ENCODE measurements at places on chromosomes 7 and 10. TPM values are rescaled to one million over a fixed set of nuclear protein-coding genes. Genes with fewer than 3 reads are reported as not detected.

SFTPD gene
- not detected for total RNA-seq

- no peaks in the 10 kb centered on the region for H3K36me3 ChIP-seq
- no peak for DNase-seq
- H3K4me1 ChIP-seq: peaks cover 1% of the 10 kb centered on the region
- H3K4me3 ChIP-seq: no peak overlapping the region
These were observed 92.5 kb upstream of the AHR start for GRCh38 chr7:17205910-17206309.

GRCh38 chr10:33982995-33983394, 648.5 kb upstream of the NRP1 start:
- peaks cover 3% of the 10 kb centered on the region for H3K27me3 ChIP-seq
- H3K4me1 ChIP-seq: no peaks in the 10 kb centered on the region
- H3K27ac ChIP-seq: no peak overlapping the region
- no peak overlapping the region for H3K4me3 ChIP-seq
- H3K36me3 ChIP-seq: no peaks in the 10 kb centered on the region

DNA sequence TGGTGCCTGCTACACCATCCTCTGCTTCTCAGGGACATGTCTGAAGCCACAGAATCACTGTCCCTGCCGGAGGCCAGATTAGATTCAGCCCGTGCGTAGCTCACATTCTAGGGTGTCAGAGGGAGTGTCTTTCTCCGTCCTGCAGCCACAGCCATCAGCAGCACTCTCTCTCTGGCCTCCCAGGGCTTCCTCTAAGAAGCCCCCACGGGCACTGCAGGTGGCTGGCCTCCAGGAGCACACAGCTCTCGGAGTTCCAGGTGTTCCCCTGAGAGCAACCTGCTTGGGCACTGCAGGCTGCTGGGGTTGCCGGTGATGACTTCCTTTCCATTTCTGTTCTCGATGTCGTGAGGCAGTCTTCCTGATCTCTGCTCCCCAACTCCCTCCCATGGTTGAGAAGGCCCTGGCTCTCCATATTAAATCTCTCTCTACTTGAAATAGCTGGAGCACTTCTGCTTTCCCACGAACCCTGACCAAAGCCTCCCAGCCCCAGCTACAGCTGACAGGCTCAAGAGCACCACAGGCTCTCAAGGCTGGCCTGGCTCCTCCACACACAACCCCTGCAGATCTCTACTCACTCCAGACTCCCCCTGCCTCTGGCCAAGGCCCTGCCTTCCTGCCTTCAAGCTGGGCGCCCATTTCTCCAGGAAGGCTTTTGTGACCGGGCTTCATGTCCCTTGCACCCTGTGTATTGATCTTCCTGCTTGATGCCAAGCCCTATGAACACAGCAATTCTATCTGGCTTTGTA, 49.0 kb upstream of the TMEM72 start:
- H3K4me1 ChIP-seq: peaks cover 10% of the 10 kb centered on the region
- no peaks in the 10 kb centered on the region for H3K36me3 ChIP-seq
- no peak for DNase-seq
- H3K27me3 ChIP-seq: peaks cover 37% of the 10 kb centered on the region

DNA sequence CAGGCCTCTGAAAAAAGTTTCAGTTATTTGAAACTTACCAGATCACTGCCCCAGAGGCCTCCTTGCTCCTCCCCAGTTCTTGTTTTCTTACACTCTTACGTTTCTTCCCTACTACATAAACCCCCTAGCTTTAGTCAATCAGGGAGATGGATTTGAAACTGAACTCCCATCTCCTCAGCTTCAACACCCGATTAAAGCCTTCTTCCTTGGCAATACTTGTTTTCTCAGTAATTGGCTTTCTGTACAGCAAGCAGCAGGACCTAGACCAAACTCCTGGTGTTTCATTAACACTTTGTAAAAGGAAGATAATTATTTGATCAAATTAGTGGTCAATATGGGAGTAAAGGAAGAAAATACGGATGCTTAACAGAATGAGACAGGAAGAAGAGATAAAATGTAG, 870.4 kb downstream of the PCDH15 start:
- no peak for DNase-seq
- H3K27me3 ChIP-seq: no peaks in the 10 kb centered on the region
- no peak overlapping the region for H3K27ac ChIP-seq
- no peaks in the 10 kb centered on the region for H3K36me3 ChIP-seq

DNA sequence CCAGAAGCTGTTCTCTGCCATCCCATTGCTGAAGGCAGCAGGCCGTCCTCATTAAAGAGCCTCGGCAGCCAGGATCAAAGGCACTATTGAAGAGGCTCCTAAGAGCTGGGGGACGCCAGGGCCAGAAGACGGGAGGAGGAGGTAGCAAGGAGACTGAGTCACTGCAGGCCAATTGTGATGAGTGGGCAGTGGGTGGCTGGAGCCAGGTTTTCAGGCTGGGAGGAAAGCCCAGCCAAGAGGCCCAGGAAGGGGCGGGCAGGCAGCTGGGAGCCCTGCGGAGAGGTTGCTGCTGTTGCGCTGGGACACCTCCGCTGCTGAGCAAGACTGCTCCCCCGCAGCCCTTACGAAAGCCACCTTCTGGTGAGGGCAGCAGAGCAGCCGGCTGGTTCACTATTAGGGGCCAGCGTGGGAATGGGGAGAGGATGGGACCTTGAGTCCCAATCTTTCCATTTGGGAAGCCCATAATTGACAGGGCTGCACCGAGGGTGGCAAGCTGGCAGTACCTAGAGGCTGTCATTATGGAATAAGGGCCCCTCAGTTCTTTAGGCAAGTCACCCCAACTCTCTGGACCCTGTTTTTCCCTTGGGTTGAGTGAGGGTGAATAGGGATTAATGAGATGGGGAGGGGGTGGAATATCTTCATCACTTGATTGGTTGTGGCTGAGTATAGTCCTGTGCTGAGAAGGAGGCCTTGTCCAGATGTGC, 48.4 kb downstream of the UNC5B start:
- H3K36me3 ChIP-seq: no peaks in the 10 kb centered on the region
- H3K4me1 ChIP-seq: no peaks in the 10 kb centered on the region
- DNase-seq: no peak
- no peak overlapping the region for H3K27ac ChIP-seq
- peaks cover 5% of the 10 kb centered on the region for H3K27me3 ChIP-seq

DNA sequence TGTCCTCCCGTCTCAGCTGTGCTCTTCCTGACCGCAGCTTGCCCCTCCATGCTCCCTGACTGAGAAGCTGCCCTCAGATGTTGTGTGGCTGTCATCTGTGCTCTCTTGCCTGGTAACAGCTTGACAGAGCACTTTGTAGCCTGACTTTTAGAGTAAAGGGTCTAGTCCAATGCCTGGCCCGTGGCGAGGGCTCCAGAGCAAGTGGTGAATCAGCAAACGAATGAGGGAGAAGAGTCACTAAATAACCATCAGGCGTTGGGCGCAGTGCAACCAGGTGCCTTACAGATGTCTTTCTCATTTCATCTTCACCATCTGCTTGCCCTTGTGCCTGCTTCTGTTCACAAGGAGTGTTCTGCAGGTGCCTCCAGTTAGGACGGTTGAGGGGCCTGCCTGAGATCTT, 45.6 kb downstream of the MKI67 start:
- peaks cover 35% of the 10 kb centered on the region for H3K36me3 ChIP-seq
- no peak overlapping the region for H3K4me3 ChIP-seq
- no peak overlapping the region for H3K27ac ChIP-seq
- peaks cover 2% of the 10 kb centered on the region for H3K4me1 ChIP-seq

DNA sequence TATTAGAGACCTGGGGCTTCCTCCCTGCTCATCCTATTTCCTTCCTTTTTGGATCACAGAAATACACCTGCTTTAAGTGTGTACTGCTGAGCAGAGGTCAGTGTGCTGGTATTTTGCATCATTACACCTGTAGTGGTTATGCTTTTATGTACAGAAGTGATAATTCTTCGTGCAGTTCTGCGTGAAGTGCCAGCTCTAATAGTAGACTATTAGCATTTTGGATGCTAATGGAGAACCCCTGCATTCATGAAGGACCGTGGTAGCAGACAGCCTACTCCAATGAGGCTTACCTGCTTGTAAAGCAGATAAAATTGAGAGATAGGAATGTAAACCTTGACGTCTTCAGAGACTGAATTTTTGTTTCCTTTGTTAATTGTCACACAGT, 114.3 kb downstream of the CDK14 start:
- H3K36me3 ChIP-seq: no peaks in the 10 kb centered on the region
- no peaks in the 10 kb centered on the region for H3K4me1 ChIP-seq
- no peaks in the 10 kb centered on the region for H3K27me3 ChIP-seq
- DNase-seq: no peak
- no peak overlapping the region for H3K4me3 ChIP-seq
- H3K27ac ChIP-seq: no peak overlapping the region

GPR26 gene
- total RNA-seq: not detected

DNA sequence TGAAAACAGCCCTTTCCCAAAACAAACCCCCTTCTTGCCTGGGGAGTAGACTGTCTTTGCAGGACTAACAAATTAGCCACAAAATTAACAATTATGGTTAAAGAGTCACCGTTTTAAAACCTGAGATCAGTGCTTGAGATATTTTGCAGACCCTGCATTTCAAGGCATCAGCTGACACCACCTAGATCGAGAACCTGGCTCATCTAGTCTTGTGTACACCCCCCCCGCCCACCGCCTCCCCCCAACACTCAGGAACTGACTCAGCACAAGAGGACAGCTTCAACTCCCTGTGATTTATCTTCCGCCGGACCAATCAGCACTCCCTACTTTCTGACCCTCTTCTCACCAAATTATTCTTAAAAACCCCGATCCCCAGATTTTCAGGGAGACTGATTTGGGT, 737.1 kb downstream of the PHTF2 start:
- H3K27ac ChIP-seq: no peak overlapping the region
- no peak for DNase-seq
- no peak overlapping the region for H3K4me3 ChIP-seq
- H3K36me3 ChIP-seq: no peaks in the 10 kb centered on the region
- no peaks in the 10 kb centered on the region for H3K27me3 ChIP-seq
- no peaks in the 10 kb centered on the region for H3K4me1 ChIP-seq

DNA sequence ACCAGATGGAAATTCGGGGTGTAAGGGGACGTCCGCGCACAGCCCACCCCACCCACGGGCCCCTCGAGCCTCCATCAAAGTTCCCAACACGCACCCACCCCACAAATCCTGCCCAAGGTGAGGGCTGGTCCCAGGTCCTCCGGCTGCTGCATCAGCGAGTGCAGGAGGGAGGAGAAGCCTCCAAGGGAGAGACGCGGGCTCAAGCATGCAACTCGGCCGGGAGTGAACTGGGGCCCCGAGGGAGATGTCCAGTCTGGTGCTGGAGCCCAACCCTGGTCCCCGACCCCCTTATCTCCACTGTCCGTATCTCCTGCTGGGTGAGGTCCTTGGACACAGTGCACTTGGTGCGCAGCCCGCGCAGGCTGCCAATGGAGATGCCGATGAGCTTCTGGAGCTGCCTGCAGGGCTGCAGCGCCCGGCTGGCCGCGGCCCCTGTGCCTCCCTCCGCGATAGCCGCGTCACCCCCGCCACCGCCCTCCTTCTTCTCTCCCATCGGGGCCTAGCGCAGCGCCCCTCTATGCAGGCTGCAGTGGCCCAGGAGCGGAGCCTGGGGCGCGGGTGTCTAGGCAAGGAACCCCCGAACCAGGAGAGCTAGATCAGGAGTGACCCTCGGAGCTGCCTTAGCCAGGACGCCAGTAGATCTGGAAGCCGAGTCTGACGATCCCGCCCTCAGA, 489.2 kb downstream of the ZNF33B start:
- H3K4me3 ChIP-seq: no peak overlapping the region
- no peak overlapping the region for H3K27ac ChIP-seq
- H3K4me1 ChIP-seq: no peaks in the 10 kb centered on the region
- no peak for DNase-seq
- H3K27me3 ChIP-seq: no peaks in the 10 kb centered on the region

DNA sequence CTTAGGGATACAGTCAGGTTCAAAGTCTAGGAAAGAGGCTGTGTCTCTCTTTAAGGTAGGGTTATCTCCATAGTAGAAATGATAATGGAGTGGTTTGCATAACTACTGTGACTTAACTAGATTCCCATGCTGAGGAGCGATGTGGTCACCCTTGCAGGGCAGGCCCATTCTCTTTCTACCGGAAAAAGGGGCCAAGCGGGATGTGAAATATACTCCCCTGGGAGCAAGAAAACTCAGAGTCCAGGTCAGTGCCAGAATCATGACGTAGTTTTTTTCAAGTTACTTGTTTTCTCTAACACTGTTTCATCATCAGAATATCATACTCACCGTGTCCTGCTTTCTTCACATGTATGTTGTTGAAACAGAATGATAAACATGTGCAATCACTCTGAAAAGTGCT, 649.0 kb upstream of the ANKRD30A start:
- no peak for DNase-seq
- H3K4me1 ChIP-seq: no peaks in the 10 kb centered on the region
- no peak overlapping the region for H3K27ac ChIP-seq

GRCh38 chr10:49300140-49300974, 1.4 kb downstream of the C10orf71 start:
- DNase-seq: no peak
- no peak overlapping the region for H3K4me3 ChIP-seq
- no peak overlapping the region for H3K27ac ChIP-seq
- H3K36me3 ChIP-seq: no peaks in the 10 kb centered on the region
- H3K4me1 ChIP-seq: peaks cover 5% of the 10 kb centered on the region

- H3K4me1 ChIP-seq: no peaks in the 10 kb centered on the region
- DNase-seq: no peak
- H3K36me3 ChIP-seq: no peaks in the 10 kb centered on the region
- no peak overlapping the region for H3K27ac ChIP-seq
- no peak overlapping the region for H3K4me3 ChIP-seq
These were observed 66.0 kb downstream of the CNNM2 start for GRCh38 chr10:102984086-102984485.

DNA sequence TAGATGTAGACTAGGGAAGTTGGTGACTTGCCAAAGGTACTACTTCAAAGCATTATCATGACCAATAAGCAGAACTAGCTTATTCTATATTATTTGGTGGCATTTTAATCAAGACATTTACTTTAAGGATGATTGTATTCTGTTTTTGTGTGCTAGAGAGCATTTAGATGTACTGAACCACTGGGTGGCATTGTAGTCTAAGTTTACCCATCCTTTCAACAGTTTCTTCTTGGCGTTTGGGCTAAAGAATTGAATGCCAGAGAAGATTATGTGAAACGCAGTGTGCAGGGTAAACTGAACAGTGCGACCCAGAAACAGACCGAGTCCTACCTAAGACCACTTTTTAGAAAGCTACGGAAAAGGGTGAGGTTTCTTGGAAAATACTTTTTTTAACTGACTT, 26.8 kb downstream of the PRPF18 start:
- H3K4me1 ChIP-seq: no peaks in the 10 kb centered on the region
- no peak overlapping the region for H3K4me3 ChIP-seq
- no peaks in the 10 kb centered on the region for H3K27me3 ChIP-seq
- DNase-seq: no peak
- peaks cover 39% of the 10 kb centered on the region for H3K36me3 ChIP-seq
- H3K27ac ChIP-seq: no peak overlapping the region

ANXA8 gene
- 0.78 TPM for total RNA-seq

PCDH15 gene
- total RNA-seq: not detected

- H3K27me3 ChIP-seq: no peaks in the 10 kb centered on the region
- H3K4me1 ChIP-seq: no peaks in the 10 kb centered on the region
- H3K36me3 ChIP-seq: no peaks in the 10 kb centered on the region
These were observed at the start of gene ZNF727 for GRCh38 chr7:64045301-64046040. Gene ZNF727, plus strand, starts transcription at chr7:64045434. Its CDS starts 188 bp downstream, at chr7:64045622.

NOS3 gene
- total RNA-seq: 30.2 TPM
